ENCODE measurements at places on chromosomes 13 and 19.

GRCh38 chr19:14495672-14496028, 277 bp downstream of the GIPC1 start:
- peaks cover 23% of the 10 kb centered on the region for H3K36me3 ChIP-seq
- H3K4me1 ChIP-seq = peaks cover 24% of the 10 kb centered on the region
- H3K27me3 ChIP-seq = no peaks in the 10 kb centered on the region
- H3K4me3 ChIP-seq = peak overlapping the region; percentile 84
- H3K27ac ChIP-seq = peak overlapping the region; percentile 72
- DNase-seq = no peak

DNA sequence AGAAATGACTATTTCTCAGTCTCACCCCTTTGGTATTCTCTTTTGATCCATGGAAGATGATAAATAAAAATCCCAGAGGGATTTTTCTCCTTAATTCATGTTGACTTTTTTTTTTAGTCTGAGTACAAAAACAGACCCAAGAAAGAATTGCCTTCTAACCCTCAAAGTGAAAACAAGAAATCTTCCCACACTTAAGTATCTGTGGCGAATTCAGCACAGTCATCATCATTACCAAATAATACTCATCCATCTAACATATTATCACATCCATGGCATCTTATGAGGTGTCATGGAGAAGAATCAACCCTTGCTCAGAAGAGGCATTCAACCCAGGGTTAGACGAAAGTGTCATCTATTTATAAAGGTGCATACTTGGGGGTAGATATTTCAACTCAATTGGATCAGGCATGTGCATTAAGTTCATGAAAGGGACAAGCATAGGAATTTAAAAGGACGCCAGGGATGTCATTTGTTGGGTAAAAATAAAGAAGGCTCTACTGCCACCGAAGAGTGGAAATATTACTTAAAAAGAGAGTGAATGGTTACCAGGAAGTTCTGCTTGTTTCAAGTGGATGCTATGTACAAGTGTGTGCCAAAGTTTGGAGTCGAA, 101.9 kb downstream of the FLT1 start:
- peaks cover 3% of the 10 kb centered on the region for H3K27me3 ChIP-seq
- H3K36me3 ChIP-seq = no peaks in the 10 kb centered on the region
- H3K27ac ChIP-seq = no peak overlapping the region
- no peak overlapping the region for H3K4me3 ChIP-seq
- H3K4me1 ChIP-seq = no peaks in the 10 kb centered on the region
- DNase-seq = no peak

GRCh38 chr19:33395561-33396550, 22.3 kb downstream of the CEBPG start:
- H3K4me3 ChIP-seq = no peak overlapping the region
- DNase-seq = peak; percentile 72
- no peaks in the 10 kb centered on the region for H3K27me3 ChIP-seq
- no peaks in the 10 kb centered on the region for H3K36me3 ChIP-seq

- no peak overlapping the region for H3K4me3 ChIP-seq
- H3K27me3 ChIP-seq = peaks cover 24% of the 10 kb centered on the region
- H3K4me1 ChIP-seq = peaks cover 10% of the 10 kb centered on the region
- H3K36me3 ChIP-seq = no peaks in the 10 kb centered on the region
- no peak overlapping the region for H3K27ac ChIP-seq
Measured at GRCh38 chr19:271856-272255, 19.3 kb downstream of the PLPP2 start.

- H3K27me3 ChIP-seq = no peaks in the 10 kb centered on the region
- H3K36me3 ChIP-seq = peaks cover 38% of the 10 kb centered on the region
- H3K27ac ChIP-seq = no peak overlapping the region
- H3K4me3 ChIP-seq = no peak overlapping the region
- H3K4me1 ChIP-seq = peaks cover 15% of the 10 kb centered on the region
- no peak for DNase-seq
Measured at GRCh38 chr19:19661141-19661674, 2.3 kb downstream of the ATP13A1 start.
